Hepatocyte (in vitro differentiated cells): ENCODE measurements at places on chromosomes 7 and 10.

DNA sequence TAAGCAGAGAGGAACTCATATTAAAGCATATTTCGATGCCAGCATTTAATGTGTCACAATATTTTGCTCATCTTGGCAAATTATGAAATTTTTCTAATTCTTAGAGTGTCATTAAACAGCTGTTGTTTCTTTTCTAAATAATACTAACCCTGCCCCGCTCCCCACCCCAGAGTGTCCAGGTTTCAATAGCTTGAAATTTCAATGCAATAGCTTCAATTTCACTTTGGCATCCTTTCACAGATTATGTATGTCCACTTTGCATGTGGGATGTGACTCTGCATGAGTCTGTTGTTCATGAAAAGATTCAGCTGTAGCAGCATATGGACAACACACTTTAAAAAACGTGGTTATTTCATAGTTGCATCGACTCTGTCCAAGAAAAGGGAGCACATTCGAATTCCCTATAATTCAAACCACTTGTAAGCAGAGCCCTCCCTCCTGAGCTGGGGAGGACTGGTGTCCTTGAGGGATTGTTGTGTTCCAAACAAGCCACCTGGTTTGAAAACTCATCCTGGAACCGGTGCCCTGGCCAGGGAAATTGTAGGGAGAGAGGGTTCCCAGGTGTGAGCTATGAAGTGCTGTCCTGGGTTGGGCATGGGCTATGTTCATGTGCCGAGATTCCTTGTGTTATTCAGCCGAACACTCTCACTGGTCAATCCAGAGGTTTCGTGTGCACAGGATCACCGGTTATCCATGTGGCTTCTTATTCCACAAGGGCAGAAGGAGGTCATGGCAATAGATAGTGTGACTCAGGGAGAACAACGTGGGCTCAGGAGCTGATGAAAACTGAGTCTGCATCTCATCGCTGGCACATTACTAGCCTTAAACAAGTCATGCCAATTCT lies 64.6 kb upstream of the CREB5 start:
- no peak for DNase-seq

DNA sequence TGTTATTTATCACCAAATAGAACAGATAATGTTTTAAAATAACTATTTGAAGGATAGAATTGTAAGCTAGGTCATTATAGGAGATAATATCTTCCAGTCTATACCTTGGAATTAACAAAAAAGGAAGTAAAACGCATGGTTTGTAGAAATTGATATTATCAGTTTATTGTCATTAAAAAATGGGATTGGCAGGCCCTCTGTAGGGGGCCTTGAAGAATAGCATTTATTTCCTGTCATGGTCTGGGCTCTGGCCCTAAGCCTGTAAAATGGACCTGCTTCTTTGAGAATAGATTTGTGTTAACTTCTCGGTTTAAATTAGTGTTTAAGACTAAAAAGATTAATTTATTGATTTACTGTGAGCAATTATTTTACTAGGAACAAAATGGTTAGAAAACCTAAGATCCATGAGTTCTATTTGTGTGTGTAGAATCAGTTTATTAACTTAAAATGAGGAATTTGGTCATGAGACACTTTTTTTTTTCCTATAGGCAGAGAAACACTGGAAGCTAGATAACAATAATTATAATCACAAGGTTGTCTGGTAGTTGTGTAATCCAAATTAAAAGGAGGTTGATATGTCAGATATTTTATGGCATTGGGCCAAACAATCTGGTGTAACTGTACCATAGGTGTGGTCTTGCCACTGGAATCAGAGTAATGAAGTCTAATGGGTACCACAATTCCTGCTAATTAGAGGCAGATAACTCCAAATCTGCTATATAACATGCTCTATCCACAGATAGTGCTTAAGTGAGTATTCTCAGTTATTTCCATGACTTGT lies 197.4 kb upstream of the FOXP2 start:
- no peak for DNase-seq

- no peak for DNase-seq
Measured at GRCh38 chr10:71719042-71719441, 536 bp downstream of the C10orf105 start.

DNA sequence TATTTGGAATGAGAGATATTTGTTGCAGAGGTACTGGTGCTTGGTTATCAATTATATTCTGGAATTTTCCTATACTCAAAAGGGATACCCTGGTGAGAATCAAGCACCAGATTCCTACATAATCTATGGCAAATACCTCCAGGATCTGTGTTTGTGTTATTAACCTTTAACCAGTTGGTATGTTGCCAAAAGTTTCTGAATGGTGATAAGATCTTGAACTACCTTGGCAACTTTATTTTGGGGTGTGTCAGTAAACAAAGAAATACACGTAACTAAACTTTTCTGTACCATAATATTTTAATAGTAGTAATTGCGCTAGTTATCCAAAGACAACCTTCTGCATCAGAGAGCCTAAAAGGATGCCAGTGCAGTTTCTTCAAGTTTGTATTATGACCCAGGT lies 13.4 kb downstream of the SCIN start:
- no peak for DNase-seq

DNA sequence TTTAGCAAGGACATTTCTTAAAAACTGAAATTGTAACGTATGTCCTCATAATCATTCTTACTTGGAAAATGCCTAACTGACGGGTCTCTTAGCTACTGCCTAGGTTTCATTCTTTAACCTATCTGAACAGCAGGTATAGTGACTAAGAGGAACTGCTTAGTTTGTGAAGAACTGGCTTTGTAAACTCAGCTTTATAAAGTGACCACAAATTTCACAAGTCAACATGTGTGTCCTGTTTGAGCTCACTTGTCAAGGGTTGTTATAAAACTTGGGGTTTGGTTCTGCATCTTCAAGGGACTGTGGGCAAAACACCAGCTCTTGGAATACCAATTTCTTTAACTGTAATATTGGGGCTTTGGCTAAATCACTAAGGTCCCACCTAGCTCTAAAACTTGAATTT lies 32.2 kb downstream of the MRPS33 start:
- no peak for DNase-seq

DNA sequence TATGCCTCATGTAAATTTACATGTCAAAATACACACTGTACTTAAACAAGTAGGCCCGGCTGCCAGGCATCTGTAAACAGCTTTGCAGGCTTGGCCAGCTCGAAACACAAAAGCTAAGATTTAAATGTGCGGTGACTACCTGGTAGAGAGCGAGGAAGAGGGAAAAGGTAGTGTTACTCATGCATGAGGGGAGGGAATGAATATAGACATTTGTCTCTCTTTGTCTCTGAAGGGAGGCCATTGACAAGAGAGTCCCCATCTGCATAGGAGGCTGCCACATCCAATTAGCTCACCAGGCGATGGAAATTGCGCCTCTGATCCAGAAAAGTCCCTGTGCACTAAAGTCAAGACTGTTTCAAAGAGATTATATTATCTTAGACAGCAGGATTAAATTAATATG lies 535.8 kb downstream of the PTPRN2 start:
- DNase-seq = no peak

DNA sequence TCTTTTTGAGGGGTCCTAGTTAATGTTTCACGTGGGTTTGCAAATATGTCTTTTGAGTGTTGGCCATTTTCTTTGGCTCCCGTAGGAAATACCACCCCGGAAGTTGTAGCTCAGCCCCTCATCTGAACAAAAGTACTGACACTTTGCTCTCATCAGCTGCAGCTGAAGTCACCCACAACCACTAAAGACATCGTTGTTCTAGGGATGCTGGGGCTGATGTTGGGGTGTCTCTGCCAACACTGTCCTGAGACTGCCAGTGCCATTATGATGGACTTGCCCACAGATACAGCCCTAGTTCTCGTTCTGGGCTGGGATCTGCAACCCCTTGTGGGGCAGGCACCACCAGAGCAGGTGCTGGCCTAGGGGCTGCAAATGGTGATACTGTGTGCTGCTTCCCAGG lies 82.6 kb upstream of the ARHGAP21 start:
- no peak for DNase-seq

DNA sequence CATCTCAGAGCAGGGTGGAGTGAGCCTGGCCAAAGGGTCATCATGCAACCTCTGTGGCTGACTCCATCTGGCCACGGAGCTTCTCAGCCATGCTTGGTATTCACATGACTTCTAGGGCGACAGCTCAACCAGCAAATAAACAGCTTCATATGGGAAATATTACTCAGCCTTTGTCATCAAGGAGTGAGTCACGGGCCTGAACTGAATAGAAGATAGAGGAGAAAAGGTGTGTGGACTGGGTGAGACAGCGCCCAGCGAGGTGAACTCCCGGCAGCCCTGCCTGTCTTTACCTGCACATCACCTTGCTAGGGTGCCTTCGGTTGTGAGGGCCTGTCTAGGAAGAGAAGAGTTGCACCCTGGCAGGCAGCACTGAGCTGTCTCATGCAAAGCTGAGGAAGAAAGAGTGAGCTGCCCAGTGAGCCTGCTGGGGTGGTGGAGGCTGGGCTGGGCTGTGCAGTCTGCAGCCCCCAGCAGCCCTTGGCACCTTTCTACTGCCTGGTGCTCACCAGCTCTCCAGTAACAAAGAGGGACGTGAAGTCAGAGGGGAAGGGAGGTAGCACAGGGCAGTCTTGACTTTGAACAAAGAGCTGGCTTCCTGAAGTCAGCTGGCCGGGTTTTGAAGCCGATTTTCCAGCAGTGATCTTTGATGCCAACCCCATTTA lies 114.2 kb downstream of the EGFR start:
- peak; percentile 84 for DNase-seq

DNA sequence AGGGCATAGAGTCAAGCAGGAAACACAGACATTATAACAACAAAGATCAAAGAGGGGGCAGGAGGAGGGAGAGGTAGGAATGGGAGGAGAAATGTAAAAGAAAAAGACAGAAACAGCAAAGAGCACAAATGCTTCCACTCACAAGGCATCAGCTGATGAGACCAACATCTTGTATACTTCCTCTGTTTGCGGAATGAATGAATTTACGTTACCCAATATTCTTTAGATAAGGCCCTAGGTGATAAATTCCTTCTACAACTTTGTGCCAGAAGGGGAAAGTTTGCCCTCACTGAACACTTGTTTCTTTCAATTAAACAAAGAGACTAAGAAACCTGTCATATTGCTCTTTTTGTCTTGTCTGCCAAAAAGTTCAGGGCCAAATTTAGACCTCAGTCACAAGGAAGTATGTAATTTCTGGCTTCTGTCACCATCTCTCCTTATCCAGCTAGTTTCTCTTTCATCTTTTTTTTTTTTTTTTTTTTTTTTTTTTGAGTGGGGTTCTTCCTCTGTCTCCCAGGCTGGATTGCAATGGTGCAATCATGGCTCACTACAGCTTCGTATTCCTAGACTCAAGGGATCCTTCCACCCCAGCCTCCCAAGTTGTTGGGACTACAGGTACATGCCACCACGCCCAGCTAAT lies 116.4 kb upstream of the NANOS1 start:
- DNase-seq = no peak

GRCh38 chr7:76294344-76295024 lies 8.0 kb upstream of the HSPB1 start:
- peak; percentile 89 for DNase-seq

GRCh38 chr7:30654296-30655090 lies 27.8 kb downstream of the CRHR2 start:
- DNase-seq = no peak

DNA sequence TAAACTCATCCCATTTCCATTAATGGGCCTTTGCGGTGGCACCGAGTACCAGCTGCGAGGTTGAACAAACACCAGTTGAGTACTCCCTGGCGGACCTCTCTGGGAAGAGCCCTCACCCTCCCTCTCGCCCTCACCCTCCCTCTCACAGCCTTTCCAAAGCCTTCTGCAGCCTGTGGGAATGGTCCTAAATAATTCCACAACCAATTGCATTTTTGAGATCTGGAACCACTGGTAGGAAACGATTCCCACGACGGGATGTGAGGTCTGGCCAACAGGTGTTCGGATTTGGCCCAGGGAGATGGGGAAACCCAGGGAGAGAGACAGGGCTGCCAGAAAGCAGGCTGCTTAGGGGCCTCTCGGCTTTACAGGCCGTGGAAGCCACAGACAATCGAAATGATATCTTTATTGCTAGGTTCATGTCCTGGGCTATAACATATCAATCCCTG lies 5.3 kb downstream of the PTF1A start:
- DNase-seq = no peak

DNA sequence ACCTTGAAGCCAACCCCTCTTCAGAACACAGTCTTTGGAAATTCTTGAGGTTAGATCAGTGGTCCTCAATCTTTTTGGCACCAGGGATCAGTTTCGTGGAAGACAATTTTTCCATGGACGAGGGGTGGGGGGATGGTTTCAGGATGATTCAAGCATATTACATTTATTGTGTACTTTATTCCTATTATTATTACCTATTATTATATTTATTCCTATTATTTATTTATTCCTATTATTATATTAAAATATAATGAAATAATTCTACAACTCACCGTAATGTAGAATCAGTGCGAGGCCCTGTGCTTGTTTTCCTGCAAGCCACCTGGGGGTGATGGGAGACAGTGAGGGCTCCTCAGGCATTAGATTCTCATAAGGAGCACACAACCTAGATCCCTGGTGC lies 17.9 kb downstream of the CAMK1D start:
- DNase-seq = no peak

DNA sequence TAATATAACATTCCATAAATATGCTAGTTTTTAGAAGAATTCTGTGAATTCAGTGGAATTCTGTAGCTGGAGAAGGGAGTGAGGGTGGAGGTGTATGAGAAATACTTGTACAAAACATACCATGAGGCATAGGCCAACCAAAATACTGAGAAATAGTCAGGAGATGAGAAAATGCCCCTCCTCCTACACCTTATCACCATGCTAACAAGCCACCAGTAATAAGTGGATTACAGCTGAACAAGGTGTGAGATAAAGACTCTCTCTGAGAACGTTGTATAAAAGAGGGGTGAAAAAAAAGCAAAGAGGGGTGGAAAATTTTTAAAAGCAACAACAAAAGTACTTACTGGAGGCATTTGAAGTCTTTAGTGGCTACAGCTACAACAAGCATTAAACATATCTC lies 90.4 kb upstream of the IGFBP3 start:
- no peak for DNase-seq

DNA sequence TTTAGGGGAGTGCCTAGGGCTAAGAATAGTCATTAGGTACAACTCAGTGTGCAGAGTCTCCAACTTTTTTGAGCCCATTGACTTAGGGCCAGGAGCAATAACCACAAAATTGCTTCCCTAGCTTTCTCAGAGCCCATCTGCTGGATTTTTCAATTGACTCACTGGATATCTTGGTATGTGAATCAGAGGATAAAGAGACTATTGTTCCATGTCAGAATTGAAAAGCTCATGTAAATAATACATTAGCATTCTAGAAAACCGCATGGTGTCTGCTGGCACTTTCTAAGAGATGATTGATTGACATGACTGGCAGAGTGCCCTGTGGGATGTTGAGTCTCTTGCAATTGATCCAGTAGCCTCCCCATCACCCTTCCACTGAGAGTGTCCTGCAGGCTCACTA lies 246.2 kb downstream of the CCDC7 start:
- DNase-seq = no peak

- no peak for DNase-seq
Measured at GRCh38 chr7:35728412-35729060, 33.6 kb upstream of the HERPUD2 start.

DNA sequence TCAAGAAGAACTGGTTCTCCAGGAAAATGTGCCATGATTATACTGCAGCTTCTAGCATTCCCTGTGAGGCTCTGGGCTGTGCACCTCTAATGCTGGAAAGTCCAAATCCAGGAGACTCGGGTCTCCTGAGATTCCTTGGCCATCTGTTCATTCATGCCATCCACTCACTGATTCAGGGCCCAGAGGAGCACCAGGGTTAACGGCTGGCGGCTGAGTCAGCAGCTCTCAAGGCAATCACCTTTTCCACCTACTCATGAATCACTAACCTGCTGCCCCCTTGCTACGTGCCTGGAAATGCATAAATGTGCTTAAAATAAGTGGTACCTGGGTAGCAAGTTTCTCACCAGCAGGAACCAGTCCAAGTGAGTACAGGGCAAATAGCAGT lies 132.7 kb downstream of the KCNMA1 start:
- DNase-seq = peak; percentile 71
